ENCODE measurements at places on chromosomes 1 and 21.

DNA sequence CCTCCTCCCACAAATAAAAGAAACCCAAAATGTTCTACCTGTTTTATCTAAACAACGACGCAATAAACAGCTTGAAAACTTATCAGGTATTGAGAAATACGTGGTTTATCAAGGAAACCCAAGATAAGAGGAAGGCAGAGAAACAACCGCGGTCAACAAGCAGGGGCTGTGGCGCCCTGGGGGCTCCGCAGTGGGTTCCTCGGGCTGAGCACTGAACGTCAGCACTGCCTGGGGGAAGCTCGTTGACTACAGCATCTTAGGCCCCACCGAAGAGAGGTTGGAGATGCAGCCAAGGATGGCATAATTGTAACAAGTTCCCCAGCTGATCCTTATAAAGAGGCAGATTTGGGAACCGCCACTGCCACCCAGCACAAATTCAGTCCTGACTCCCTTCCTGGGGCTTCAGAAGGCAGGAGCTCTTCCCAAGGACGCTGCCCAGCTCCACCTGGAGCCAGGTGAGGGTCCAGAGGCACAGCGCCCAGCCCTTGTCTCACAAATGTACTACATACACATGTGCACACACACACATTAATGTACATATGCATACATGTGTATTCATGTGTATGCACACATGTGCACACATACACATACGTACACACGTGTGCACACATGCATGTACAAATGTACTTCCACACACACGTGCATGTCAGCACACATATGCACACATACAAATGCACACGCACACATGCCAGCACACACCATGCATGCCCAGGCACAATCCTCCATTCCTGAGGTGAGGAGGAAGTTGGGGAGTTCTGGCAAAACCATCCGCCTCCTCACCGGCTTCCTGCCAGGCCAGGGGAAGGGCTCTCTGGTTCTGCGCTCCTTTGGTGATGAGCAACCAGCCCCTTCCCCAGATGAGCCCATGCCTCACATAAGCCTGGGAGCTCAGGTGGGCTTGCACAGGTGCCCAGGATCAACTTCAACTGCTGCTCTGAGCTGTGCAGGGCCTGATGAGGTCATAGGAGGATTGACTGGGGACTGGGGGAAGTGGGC lies 251.1 kb downstream of the NPHP4 start:
- DNase-seq = no peak

DNA sequence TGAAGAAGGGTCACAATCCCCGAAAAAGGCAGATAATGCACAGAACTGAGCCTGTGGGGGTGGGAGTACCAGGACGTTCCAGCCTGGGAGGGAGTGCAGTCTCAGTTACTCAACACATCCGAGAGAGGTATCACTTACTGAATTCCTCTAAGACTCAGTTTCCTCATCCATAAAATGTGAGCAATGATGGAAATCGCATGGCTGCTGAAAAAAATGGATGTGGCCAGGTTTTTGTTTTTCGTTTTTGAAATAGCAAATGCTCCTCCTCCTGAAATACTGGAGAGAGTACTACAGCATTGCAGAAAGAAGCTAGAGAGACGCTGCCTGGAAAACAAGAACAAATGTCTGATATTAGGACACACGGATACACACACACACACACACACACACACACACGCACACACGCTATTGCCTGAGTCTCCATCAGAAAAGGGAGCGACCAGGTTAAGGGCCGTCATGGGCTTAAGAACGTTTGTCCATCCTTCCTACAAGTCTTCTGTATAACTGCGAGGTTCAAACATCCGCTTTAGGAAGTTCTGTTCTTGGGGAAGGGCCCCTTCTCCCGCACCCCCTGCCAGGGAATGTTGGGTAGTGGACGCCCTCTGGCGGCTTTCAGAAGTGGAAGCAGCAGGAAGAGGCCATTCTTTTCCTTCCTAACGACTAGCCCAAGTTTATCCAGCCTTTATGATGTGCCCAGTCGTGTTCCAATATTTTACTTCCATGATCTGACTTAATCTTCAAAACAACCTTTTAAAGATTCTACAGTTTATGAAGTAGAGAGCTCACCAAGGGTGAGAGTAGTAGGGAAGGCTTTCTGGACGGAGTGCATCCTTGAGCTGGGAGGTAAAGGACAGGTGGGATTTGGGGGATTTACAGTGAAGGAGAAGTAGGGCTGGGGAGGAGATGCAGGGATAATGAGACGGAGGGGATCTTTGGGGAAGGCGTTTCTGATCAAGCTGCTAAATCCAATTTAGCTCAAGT lies 699 bp upstream of the NES start:
- DNase-seq = peak; percentile 61

GRCh38 chr1:64492424-64492823 lies 22.5 kb downstream of the CACHD1 start:
- DNase-seq = no peak

DNA sequence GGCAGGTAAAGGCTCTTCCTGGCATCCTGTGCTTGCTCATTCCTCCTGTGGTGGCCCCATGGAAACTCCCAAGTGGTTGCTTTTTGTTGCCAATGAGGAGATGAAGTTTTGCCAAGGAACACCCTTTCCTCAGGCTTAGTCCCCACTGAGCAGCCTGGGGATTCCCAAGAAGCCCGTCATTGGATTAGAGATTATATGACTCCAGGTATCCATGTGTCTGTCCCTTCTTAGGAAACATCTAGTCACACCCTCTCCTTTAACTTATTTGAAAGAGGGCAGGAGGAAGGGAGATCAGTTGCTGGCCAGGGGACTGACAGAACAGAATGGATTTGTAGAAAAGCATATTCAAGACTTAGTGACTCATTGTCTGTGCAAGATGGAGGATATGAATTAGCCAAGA lies 3.8 kb upstream of the LCE3A start:
- no peak for DNase-seq

GRCh38 chr1:99369154-99369553 lies 104.9 kb downstream of the PLPPR4 start:
- DNase-seq = no peak

GRCh38 chr1:18934205-18935000 lies 22.1 kb downstream of the IFFO2 start:
- no peak for DNase-seq

DNA sequence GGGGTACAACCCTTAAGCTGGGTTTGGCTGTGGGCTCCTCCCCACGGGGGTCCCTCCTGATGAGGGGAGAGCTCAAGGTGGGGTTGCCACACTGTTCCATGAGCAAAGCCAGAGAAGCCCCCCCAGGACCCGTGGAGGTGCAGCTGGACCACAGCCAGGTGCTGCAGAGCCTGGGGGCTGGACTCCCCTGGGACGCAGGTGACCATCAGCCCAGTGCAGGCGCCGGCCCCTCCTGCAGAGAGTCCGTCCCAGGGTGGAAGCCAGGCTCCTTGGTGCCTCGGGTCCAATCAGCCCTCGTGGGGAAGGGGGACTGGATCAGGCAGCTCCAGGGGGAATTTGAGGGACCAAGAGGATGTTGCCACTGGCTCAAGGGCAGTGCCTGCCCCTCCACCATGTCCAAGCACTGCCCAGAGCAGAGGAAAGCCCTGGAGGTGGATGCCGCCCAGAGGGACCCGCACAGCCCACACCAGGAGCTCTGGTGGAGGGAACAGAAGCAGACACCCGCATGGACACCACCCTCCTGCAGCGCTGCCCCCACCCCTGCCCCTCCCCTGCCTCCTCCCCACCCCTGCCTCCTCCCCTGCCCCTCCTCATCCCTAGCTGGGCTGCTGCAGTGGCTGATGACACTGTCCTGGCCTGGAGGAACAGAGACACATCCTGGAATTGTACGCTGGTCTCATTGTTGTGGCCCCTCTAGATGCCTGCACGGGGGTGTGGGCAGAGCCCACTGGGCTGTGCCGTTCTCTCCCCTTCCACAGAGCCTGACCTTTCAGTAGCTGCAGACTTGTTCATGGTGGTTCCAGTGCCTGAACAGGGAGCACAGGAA lies 30.8 kb upstream of the COL18A1 start:
- DNase-seq = no peak

DNA sequence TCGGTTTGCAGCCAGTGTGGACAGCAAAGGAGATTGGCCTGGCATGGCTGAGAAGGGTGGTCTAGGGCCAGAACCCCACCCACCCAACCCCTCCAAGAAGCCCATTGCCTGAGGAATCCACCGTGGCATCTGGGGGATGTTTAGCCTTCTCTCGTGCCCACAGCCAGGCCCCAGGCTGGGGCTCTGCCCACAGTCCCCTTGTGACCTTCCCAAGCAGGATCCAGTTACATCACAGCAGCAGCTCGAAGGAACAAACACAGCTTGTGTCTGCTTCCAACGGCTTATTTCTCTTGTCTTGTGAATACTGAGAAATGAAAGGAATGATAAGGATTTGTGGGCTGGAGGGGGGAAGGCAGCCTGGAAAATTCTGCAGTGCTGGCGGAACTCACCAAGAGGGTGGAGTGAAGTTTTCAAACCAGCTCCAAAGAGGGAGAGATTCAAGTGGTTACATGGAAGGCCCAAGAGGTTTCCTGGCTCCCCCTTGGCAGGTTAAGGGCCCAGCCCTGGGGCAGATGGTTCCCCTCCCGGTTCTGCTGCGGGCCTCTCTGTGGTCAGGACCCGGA lies 61.6 kb downstream of the DHRS3 start:
- DNase-seq = peak; percentile 63
